ENCODE measurements at places on chromosomes 7 and 10. TPM values are rescaled to one million over a fixed set of nuclear protein-coding genes. Genes with fewer than 3 reads are reported as not detected.

The CCDC172 gene
- total RNA-seq, result not detected

The GSDME gene
- 6.0 TPM for total RNA-seq

The ADAP1 gene
- total RNA-seq, result 7.9 TPM

The HECW1 gene
- not detected for total RNA-seq

The CYREN gene
- 17.7 TPM for total RNA-seq

The ICA1 gene
- 92.1 TPM for total RNA-seq

The VAX1 gene
- total RNA-seq, result not detected

The KNDC1 gene
- 0.04 TPM for total RNA-seq

The EPO gene
- not detected for total RNA-seq

The MUC12 gene
- not detected for total RNA-seq

The FBH1 gene
- total RNA-seq, result 68.3 TPM

The HKDC1 gene
- 0.07 TPM for total RNA-seq

The SMO gene
- 4.0 TPM for total RNA-seq

DNA sequence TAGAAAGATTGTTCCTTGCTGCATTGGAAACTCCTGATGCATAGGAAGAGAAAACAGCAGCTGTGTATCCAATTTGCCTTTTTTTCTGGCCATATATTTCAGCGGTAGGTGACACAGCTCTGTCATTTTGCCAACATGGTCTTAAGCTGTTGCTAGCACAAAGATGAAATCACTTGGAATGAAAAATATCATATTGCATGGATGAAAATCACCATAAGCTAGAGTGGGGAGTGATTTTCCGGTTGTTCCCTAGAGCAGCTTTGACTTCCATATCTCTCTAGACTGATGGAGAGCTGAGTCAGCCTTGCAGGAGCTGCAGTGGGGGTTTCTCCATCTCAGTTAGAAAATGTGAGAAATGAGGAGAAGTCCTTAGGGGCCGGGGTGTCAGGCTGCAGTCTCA, 38.3 kb upstream of the BTBD16 start:
- DNase-seq, result no peak

GRCh38 chr10:115918812-115919211, 354.2 kb downstream of the GFRA1 start:
- DNase-seq, result no peak

DNA sequence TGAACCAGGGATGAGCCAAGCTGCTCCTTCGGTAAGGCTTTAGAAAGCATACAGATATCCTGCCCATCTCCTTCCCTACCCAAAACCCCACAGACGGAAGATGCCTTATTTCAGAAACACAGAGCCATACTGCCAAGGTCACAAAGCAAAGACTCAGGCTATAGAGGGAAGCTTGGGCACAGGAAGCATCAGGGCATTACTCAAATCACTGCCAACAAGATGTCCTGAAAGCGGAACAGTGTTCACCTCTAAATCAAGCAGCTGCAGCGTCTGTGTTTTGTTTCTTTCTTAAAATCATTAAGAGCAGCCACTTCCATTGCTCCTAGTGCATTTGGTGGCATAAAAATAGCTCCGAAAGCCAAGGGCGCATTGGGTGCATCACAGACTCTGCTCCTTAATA, 307.3 kb downstream of the SORCS1 start:
- DNase-seq, result no peak

- no peak for DNase-seq
Measured at GRCh38 chr7:103593691-103594090, 147.7 kb upstream of the SLC26A5 start.

DNA sequence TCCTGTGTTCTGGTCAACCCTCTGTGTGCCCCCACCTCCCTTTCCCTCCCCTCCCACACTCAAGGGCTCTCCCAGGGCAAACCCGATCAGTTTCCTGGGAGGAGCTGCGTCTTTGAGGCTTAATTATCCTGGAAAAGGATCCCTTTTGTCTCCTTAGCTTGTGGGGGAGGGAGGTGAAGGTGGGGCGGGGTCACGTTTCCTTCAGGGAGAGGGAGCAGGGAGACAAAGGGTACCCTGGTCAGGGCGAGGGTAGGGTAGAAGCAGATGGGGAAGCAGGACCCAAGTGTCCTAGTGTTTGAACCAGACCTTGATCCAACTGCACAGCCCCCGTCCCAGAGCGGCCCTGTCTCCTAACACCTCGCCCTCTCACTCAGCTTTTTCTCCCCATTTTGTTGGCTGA, 90.1 kb downstream of the HIF1AN start:
- DNase-seq, result no peak

- no peak for DNase-seq
Measured at GRCh38 chr7:908159-908581, 31.8 kb downstream of the GET4 start.

GRCh38 chr7:150962553-150963399, 15.3 kb downstream of the KCNH2 start:
- DNase-seq, result peak; percentile 69

- no peak for DNase-seq
Measured at GRCh38 chr7:19104811-19105210, 12.6 kb downstream of the TWIST1 start.

DNA sequence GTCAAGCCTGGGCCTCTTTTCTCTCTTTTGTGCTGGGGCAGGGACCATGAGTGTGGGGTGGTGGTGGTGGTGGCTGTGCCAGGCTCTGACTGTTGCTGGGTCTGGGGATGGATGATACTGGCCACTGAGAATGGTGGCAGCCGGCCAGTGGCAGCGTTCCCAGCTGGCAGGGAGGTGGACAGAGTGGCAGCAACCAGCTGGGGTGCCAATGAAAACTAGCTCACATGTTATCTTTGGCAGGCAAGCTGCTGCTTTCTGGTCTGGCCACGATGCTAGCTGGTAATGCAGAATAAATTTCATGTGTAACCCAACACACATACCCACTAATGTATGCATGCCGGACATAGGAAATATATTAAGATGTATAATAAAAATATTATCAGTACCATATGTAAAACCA, 95.0 kb upstream of the SLC26A5 start:
- peak; percentile 81 for DNase-seq

DNA sequence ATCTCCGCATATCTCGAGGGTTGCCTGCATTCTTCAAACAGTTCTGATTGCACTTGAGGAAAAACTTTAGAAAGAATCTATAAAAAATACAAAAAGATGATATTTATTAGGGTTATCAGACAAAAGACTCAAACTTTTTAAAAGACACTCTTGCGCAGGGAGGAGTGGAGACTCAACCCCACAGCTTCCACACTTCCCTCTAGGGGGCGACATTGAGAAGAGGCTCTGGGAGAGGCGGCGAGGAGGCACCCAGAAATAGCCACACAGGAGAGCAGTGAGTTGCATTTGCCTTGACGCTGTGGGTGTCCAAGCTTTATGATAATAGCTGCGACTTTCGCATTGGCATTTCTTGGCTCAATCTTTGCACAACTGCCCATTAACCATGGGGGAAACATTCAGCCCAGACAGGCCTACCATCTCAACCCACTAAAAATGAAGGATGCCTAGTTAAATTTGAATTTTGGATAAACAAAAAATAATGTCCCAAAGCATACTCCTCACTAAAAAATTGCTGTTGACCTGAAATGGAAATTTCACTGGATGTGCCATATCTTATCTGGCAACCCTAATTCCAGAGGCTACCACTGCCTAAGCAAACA, 86.2 kb downstream of the EBF3 start:
- DNase-seq, result no peak

DNA sequence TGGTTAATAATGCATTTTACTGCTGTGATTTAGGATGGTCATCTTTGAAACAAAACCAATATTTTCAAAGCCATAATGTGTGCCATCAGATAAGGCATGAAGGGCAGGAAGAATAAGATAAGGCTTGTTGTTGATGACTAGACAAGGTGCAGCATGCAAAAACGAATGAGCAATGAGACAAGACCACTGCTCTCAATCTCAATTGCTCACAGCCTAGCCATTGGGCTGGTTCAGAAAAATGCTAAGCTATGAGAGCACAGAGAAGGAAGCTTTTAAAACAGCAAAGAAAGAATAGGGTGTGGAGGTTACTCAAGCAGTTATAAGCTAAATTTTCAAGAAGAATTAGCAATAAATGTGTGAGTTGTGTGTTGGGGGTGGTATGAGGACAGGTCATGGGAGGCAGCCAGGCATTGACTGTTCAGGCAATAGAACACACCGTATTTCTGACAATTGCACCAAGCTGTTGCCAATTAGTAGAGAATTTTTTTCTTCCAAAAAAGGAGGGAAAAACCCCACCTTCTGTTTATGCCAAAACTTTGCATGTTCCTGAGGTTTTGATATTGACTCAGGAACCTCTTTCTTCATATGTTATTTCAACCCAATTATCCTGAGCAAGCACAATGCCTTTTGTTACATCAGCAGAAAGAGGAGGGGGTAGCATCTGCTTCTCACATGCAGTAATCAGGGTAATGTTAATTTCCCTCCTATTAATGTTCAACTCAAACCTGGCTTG, 276.5 kb downstream of the HDAC9 start:
- no peak for DNase-seq

GRCh38 chr7:149598721-149599308, 101.2 kb upstream of the ZNF746 start:
- no peak for DNase-seq

DNA sequence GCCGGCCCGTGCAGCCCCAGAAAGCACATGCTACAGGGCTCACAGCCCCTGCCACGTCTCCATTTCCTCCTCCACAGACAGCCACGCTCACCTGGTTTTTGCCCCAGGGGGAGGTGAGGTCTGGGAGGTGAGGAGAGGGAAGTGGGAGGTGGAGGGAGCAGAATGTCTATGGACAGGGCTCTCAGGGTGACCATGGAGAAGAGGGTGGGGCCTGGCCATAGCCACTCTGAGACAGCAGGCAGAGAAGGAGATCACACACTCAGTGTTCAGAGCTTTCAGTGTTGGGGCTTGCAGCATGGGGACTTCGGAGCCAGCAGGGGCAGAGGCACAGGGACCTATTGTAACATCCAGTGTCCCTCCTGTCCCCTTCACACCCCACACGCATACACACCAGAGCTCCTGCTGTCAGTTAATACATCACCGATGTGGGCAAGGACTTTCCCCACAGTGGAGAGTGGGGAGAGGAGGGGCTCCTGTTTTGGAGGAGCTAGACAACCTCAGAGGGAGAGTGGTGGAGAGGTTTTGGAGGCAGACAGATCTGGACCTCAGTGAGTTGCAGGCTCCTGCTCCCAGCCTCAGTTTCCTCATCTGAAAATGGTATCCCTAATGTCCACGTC, 14.4 kb downstream of the WDFY4 start:
- DNase-seq, result no peak

DNA sequence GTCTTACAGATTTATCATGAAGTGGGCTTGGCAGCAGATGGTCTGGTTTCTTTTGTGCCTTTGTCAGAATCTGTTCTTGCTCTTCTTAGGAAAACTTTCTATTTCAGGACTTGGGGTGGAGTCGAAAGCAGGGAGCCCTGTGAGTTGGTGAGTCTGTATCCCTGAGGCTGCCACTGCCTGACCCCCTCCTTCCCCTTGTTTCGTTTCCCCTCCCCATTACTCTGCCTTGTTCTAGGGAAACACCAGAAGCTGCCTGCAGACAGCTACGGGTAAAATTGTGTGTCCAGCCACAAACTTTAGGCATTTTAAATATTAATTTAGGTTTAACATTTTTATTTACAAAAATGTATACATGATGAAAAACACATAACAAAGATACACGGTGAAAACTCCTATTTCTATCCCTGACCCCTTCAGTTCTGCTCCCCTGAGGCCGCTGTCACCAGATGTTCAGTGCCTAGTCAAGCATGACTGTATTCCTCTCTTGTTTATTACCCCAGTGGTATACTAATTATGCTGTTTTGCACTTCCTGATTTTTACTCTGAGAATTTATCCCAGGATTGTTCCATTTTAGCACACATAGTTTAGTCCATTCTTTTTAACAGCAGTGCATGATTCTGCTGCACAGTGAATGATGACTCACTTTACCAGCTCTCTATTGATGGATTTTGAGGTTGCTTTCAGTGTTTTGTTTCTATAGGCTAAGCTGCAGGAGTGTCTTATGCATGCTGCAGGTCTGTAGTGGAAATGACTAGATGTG, 9.1 kb downstream of the TSPAN14 start:
- DNase-seq, result no peak

- DNase-seq, result no peak
Measured at GRCh38 chr10:83212632-83213334, 926.5 kb upstream of the GHITM start.

GRCh38 chr7:117172283-117172682, 150.6 kb downstream of the WNT2 start:
- no peak for DNase-seq

DNA sequence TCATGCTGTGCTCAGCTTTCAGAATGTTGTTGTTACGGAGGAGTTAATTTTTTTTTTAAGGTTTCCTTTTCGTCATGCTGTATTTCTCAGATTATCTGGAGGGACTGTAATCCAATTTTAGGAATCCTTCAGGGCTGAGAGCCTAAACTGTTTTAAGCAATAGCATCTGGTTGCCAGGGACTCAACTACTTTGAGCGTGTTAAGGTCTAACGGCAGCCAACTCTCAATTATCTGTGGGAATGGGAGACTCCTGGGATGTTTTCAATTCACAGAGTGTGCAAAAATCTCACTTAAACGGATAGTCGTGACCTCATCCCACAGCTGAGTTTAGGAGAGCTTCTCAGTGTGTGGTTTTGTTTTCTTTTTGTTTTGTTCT, 291.7 kb downstream of the AUTS2 start:
- DNase-seq, result no peak

DNA sequence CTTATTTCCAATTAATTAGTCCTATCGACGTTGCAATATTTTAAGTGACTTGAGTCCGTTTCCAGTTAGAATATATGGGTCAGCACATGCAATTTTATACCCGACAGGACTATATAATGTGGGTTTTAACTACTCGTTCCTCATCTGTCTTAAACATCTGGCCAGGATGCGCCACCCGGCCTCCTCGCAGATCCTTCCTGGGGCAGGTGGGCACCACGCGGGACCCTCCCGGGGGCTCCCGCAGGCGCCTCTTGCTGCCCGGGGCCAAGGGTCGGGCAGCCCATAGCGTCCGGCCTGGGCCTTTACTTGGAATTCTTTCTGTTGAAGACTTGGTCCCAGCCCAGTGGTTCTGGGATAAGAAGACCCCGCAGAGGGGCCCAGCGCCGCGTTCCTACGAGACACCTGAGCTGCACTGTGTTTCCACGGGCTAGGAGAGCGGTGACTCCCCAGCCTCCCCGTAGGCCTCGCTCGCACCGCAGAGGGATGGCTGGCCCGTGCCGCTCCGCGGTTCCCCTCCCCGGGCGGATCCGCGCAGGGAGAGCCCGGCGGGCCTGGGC, 10.1 kb upstream of the MNX1 start:
- DNase-seq, result no peak

- DNase-seq, result no peak
Measured at GRCh38 chr10:131290781-131291180, 20.7 kb downstream of the TCERG1L start.

GRCh38 chr10:123553810-123554430, 112.2 kb upstream of the GPR26 start:
- no peak for DNase-seq

- peak; percentile 44 for DNase-seq
Measured at GRCh38 chr10:24617771-24618396, 105.8 kb downstream of the ARHGAP21 start.

- DNase-seq, result no peak
Measured at GRCh38 chr7:155831807-155832524, 19.7 kb upstream of the SHH start.

GRCh38 chr10:17232276-17232960, 4.4 kb downstream of the VIM start:
- DNase-seq, result no peak

All from heart right ventricle (tissue), 16 donors.